ENCODE measurements at places on chromosomes 1 and 21. TPM values are rescaled to one million over a fixed set of nuclear protein-coding genes. Genes with fewer than 3 reads are reported as not detected.

GJA8 gene
- total RNA-seq: not detected

B3GALT2 gene
- 1.8 TPM for total RNA-seq

SPATA45 gene
- total RNA-seq: not detected

HHIPL2 gene
- total RNA-seq: not detected

CCDC17 gene
- 3.1 TPM for total RNA-seq

RGS1 gene
- not detected for total RNA-seq

SPOCD1 gene
- 15.3 TPM for total RNA-seq

USP48 gene
- total RNA-seq: 18.1 TPM

SNIP1 gene
- total RNA-seq: 17.7 TPM

PM20D1 gene
- not detected for total RNA-seq

KRTAP22-1 gene
- not detected for total RNA-seq

CD53 gene
- total RNA-seq: not detected

CFHR4 gene
- not detected for total RNA-seq

RNU1-1 gene
- total RNA-seq: under 0.01 TPM

PDZK1IP1 gene
- total RNA-seq: not detected

LIN28A gene
- not detected for total RNA-seq

CLCA1 gene
- not detected for total RNA-seq

SLC30A10 gene
- total RNA-seq: 0.08 TPM

CRYBG2 gene
- 0.26 TPM for total RNA-seq

SARS1 gene
- 183 TPM for total RNA-seq

GPX7 gene
- 55.5 TPM for total RNA-seq

IL6R gene
- total RNA-seq: 1.3 TPM

RNU1-2 gene
- under 0.01 TPM for total RNA-seq

PER3 gene
- 3.8 TPM for total RNA-seq

FAM72D gene
- total RNA-seq: 0.40 TPM

MIXL1 gene
- not detected for total RNA-seq

KCNJ9 gene
- total RNA-seq: not detected

C1QB gene
- not detected for total RNA-seq

FNDC10 gene
- total RNA-seq: 6.3 TPM

LRRC7 gene
- not detected for total RNA-seq

TTLL7 gene
- total RNA-seq: 5.6 TPM

RBM11 gene
- 0.52 TPM for total RNA-seq

NTMT2 gene
- total RNA-seq: not detected

ATAD3B gene
- total RNA-seq: 20.0 TPM

CFAP141 gene
- total RNA-seq: not detected

ITSN1 gene
- 34.0 TPM for total RNA-seq

ADAMTS4 gene
- total RNA-seq: 11.0 TPM

PYHIN1 gene
- total RNA-seq: not detected

CNKSR1 gene
- total RNA-seq: not detected

CHIA gene
- not detected for total RNA-seq

HHAT gene
- total RNA-seq: 3.1 TPM

MFSD2A gene
- total RNA-seq: 0.32 TPM

ZMYM1 gene
- 18.4 TPM for total RNA-seq

UBE2U gene
- total RNA-seq: not detected

IFI44 gene
- 10.5 TPM for total RNA-seq

ZBTB8A gene
- 7.3 TPM for total RNA-seq

TOR1AIP2 gene
- 66.4 TPM for total RNA-seq

LENEP gene
- total RNA-seq: not detected

C1QC gene
- total RNA-seq: not detected

CFHR2 gene
- total RNA-seq: not detected

LCE1A gene
- not detected for total RNA-seq

DUSP23 gene
- total RNA-seq: 29.5 TPM

FCGR1A gene
- total RNA-seq: not detected

Measured in epithelial cell of alveolus of lung (primary cell).